ENCODE measurements at places on chromosomes 2 and 18.

- DNase-seq: no peak
These were observed 21.0 kb upstream of the ZNF532 start for GRCh38 chr18:58843688-58844035.

- no peak for DNase-seq
These were observed 893.1 kb upstream of the CELF4 start for GRCh38 chr18:38458698-38459097.

- DNase-seq: no peak
These were observed 382.0 kb downstream of the RAD51AP2 start for GRCh38 chr2:17136231-17136630.

DNA sequence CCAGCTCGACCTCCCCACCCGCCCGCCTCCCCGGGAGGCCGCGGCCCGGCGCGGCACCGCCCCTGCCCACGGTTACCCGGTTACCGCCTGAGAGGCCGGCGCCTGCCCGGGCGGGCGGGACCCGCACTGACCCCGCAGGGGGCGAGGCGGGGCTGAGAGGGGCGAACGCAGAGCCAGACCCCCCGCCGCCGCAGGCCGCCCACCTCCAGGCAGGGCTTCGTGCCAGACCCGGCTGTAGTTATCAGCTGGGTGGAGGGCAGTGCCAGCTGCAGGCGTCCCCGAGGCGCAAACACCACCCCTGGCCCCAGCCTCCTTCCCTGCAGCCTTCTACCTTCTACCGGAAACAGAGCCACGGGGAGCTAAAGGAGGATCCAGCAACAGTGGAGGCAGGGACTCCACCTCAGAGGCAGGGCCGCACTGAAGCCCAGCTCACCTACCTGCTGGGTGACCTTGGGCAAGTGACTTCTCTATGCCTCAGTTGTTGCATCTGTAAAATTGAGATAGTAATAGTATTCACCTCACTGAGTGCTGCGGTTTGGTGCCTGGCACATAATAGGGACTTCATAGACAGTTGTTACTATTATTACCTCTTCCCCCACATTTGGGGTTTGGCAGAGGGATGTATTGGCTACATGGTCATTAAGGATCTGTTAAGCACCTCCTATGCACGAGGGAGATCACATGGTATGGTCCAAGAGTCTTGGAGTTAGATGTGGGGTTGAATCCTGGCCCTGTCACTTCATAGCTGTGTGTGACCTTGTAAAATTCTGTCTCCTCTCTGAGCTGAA, 231.6 kb upstream of the SMAD2 start:
- DNase-seq: no peak

- DNase-seq: peak; percentile 11
These were observed 249.3 kb upstream of the SYT4 start for GRCh38 chr18:43526426-43527145.

DNA sequence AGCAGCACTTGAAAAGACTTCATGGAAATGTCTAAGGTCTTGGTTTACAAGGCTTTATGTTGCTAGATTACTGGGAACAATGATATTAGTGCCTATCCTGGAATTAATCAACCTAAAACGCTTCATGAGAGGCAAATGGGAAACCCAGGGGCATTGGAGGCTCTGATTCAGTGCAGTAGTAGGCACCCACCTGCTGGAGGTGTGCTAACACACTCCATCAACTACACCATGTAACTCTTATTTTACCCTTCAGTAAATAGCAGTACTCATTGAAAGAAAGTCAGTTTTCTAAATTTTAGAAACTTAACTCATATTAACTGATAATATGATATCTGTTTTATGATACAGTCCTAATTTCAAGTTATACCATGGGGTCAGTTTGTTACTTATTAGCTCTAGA, 17.4 kb upstream of the HNRNPA3 start:
- DNase-seq: no peak

DNA sequence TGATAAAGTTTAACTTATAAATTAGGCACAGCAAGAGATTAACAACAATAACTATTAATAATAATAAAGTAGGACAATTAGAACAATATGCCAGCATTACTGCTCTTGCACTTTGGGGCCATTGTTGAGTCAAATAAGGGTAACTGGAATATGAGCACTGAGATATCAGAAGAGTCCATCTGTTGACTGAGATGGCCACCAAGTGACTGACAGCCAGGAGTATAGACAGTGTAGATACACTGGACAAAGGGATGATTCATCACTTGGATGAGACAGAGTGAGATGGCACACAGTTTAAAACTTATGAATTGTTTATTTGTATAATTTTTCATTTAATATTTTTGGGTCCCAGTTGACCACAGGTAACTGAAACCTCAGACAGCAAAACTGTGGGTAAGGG, 20.0 kb downstream of the NAB1 start:
- no peak for DNase-seq

GRCh38 chr18:10928772-10929373, 220.5 kb downstream of the PIEZO2 start:
- no peak for DNase-seq

- DNase-seq: no peak
These were observed 5.2 kb downstream of the COPS8 start for GRCh38 chr2:237090906-237091305.

- no peak for DNase-seq
These were observed 673 bp downstream of the CENPO start for GRCh38 chr2:24793761-24794435.

GRCh38 chr2:122681626-122682025, 926.2 kb downstream of the TSN start:
- DNase-seq: no peak

GRCh38 chr2:239318790-239319661, 81.8 kb downstream of the HDAC4 start:
- DNase-seq: no peak

DNA sequence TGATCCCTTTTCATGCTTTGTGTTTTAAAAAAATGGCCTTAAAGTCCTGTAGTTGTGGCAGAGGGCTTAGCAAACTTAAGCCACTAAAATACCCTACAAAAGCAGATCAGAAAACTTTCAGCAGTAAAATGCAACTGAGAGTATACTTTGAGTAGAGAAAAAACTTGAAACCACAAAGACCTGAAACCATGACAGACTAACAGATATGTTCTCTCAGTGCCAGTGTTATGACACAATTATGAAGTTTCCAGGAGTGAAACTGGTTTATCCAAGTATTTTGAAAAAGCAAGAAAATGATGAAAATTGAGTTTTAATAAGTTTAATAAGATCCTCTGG, 74.5 kb downstream of the SPRED2 start:
- no peak for DNase-seq

- DNase-seq: no peak
These were observed 106.5 kb downstream of the STK39 start for GRCh38 chr2:168140892-168141291.

- no peak for DNase-seq
These were observed 49.3 kb upstream of the LRPPRC start for GRCh38 chr2:44045061-44045460.

DNA sequence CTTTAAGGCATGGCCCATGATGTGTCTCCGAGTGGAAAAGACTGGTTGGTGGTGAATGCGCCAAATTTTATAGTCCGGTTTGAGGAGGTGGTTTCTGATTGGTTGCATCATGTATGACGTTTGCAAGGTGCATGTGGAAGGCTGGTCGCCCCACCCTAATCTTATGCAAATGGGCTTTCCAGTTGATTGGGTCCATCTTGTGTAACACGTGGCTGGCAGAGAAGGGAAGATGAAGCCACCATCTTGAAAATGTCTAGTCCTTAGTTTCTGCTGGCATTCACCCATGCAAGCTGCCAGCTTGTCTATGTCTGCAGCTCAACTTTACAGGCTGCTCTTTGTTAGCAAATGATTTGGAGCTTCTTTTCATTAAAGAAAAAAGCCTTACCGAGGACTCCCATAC, 132.2 kb downstream of the PIK3C3 start:
- DNase-seq: no peak

DNA sequence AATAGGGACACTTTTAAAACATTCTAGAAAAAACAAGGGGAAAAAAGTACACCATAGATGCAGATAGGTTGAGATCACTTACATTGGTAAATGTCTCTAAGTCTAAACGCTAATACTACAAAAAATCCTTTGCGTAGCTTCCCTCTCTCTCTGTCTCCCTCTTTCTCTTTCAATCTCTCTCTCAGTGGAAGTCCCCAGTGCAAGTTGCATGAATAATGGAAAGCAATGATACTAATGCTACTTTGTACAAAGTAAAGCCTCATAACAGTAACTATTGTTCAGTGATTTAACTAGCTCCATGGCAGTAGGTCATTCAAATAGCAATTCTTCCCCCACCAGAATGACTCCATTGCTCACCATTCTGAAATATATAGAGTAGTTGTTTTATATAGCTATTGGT, 12.8 kb downstream of the MEIS1 start:
- DNase-seq: no peak

- DNase-seq: no peak
These were observed 35.6 kb upstream of the FEZ2 start for GRCh38 chr2:36633470-36634092.

GRCh38 chr2:42712934-42713333, 51.0 kb downstream of the OXER1 start:
- no peak for DNase-seq

DNA sequence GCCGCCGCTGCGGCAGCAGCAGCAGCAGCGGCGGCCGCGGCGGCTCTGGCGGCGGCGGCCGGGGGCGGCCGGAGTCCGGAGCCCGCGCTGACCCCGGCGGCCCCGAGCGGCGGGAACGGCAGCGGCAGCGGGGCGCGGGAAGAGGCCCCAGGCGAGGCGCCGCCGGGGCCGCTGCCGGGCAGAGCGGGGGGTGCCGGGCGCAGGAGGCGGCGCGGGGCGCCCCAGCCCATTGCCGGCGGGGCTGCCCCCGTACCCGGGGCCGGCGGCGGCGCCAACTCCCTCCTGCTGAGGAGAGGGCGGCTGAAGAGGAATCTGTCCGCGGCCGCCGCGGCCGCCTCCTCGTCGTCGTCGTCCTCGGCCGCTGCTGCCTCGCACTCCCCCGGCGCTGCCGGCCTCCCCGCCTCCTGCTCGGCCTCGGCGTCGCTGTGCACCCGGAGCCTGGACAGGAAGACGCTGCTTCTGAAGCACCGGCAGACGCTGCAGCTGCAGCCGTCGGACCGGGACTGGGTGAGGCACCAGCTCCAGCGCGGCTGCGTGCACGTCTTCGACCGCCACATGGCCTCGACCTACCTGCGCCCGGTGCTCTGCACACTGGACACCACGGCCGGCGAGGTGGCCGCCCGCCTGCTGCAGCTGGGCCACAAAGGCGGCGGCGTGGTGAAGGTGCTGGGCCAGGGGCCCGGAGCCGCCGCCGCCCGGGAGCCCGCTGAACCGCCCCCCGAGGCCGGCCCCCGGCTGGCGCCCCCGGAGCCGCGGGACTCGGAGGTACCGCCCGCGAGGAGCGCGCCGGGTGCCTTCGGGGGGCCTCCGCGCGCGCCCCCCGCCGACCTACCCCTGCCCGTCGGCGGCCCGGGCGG, 646 bp downstream of the PHLPP1 start:
- no peak for DNase-seq

GRCh38 chr18:1056404-1056803, 151.7 kb downstream of the ADCYAP1 start:
- DNase-seq: no peak

GRCh38 chr2:226581004-226581403, 218.6 kb downstream of the IRS1 start:
- no peak for DNase-seq

DNA sequence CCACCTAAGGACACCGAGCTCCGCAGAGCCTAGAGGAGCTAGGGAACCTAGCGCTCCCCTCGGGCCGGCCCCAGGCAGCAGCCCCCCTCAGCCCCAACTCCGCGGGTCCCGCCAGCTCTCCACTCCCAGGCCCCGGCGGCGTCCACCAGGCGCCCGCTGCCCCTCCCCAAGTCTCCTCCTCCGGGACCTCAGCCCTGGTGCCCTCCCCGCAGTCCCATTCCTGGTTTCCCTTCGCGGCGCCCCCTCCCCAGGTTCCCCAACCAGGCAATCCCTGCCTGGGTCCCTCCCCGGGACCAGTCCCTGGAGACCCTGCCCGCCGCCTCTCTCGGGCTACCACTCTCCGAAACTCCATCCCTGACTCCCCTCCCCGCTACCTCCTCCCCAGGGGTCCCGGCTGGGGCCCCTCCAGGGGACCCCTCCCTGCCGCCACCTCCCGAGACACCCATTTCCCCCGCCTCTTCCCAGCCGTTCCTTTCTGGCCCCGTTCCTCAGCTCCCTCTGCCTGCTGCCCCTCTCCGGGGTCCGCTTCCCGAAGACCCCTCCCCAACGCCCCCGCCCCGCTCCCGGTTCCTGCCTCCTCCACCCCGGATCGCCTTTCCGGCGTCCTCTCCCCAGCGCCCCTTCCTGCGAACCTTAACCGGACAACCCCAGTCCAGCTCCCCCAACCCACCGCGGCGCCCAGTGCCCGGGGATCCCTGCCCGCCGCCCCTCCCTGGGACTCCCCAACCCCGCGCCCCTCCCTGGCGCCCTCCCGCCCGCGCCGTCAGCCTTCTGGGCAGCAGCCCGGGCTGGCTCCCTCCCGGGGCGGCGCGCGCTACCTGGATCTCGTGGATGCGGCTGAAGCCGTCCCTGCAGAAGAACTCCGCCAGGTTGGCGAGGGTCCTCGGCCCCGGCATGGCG, 678 bp downstream of the CYP27C1 start:
- DNase-seq: no peak

DNA sequence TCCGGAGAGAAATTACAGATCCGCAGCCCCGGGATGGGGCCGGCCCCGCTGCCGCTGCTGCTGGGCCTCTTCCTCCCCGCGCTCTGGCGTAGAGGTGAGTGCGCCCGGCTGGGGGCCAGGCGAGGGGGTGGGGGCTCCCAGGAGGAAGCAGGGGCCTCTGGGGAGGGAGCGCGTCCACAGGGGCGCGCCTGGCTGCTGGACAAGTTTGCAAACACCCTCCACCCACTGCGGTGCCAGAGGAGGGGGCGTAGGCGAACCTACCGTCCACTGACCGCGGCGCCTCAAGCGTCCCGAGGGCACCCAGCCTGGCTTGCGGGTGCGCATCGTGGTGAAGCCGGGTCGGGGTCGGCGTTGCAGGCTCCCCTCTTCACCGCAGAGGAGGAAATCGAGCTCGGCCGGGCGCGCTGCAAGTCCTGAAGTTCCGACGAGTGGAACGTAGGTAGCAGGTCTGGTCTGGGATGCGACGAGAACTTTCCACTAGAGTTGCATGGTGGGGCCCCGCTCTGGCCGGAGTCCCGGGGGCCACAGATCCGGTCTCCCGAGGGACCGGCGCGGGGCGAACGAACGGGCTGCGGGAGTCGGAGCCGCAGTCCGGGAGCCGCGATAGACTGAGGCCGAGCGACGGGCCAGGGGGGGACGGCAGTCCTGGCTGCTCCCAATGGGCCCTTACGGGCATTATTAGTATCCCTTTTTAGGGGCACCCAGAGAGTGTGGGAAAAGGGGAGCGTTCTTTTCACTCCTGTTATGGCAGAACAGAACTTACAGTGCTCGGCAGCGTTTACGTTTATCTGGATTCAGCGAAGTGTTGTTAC, 502 bp downstream of the MERTK start:
- no peak for DNase-seq

GRCh38 chr18:42640160-42640559, 475.3 kb downstream of the RIT2 start:
- no peak for DNase-seq

DNA sequence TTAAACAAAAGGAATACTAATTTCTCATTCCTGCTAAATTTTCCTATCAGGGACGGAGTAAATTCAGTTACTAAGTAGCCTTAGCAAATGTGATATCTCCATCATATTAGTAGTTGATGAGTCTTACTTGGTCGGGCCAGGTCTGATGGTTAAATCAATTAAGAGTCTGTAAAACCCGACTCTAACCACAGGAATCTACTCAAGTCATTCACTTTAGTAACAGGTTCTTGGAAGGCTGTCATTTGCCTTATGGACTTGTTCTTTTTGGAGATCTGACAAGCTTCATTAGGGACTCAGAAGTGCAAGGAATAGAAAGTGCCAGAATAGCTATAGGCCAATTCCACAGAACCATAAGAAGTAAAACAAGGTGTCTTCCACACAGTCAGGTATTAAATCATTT, 119.0 kb downstream of the GCA start:
- DNase-seq: no peak

GRCh38 chr2:157480182-157480961, 36.5 kb upstream of the CYTIP start:
- DNase-seq: peak; percentile 66

All from GM04503 (cell line).